Activated T-helper 1 cell treated with Interleukin-2 at 50 U/mL for 16 hours (primary cell): ENCODE measurements at places on chromosomes 4 and X.

GRCh38 chr4:138678985-138679746, 336.4 kb upstream of the NOCT start:
- no peak for DNase-seq

- no peak for DNase-seq
These were observed 209.9 kb downstream of the IQCM start for GRCh38 chr4:149605601-149606378.

GRCh38 chr4:140286456-140286855, 87.0 kb upstream of the SCOC start:
- no peak for DNase-seq

GRCh38 chrX:633985-634958, 3.7 kb downstream of the SHOX start:
- DNase-seq: no peak

- DNase-seq: no peak
These were observed 162.8 kb downstream of the THOC2 start for GRCh38 chrX:123570011-123570590.
